ENCODE measurements at places on chromosomes 5 and 9. TPM values are rescaled to one million over a fixed set of nuclear protein-coding genes. Genes with fewer than 3 reads are reported as not detected.

CCL27 gene
- not detected for total RNA-seq

GRCh38 chr9:4220346-4220745 is 79.5 kb downstream of the GLIS3 start:
- no peaks in the 10 kb centered on the region for H3K27me3 ChIP-seq
- H3K4me1 ChIP-seq, result no peaks in the 10 kb centered on the region
- H3K27ac ChIP-seq, result no peak overlapping the region

- no peak overlapping the region for H3K4me3 ChIP-seq
- H3K27me3 ChIP-seq, result no peaks in the 10 kb centered on the region
- H3K27ac ChIP-seq, result no peak overlapping the region
- no peaks in the 10 kb centered on the region for H3K36me3 ChIP-seq
These were observed 61.8 kb upstream of the PTPRD start for GRCh38 chr9:10674586-10674985.

LHX3 gene
- 0.16 TPM for total RNA-seq

DNA sequence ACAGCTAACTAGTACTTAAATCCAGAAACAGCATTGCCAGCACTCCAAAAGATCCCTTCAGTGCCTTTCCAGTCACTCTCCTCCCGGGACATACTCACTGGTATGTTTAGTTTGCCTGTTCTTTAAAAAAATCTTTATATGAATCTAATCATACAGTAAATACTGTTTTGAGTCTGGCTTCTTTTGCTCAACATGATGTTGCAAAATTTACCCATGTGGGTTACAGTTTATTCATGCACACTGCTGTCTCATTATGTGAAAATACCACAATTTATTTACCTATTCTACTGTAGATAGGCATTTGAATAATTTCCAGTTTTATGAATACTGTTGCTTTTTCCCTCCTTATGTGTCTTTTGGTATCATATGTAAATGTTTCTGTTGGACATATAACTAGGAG is 13.5 kb downstream of the NDFIP1 start:
- no peak overlapping the region for H3K27ac ChIP-seq
- H3K4me3 ChIP-seq, result no peak overlapping the region
- peaks cover 4% of the 10 kb centered on the region for H3K36me3 ChIP-seq
- H3K27me3 ChIP-seq, result no peaks in the 10 kb centered on the region
- peaks cover 22% of the 10 kb centered on the region for H3K4me1 ChIP-seq
- DNase-seq, result no peak

All from right atrium auricular region (tissue), 2 donors.